Activated effector memory CD4-positive, alpha-beta T cell treated with Interleukin-2 at 50 U/mL for 16 hours (primary cell): ENCODE measurements at places on chromosomes 3 and 15.

DNA sequence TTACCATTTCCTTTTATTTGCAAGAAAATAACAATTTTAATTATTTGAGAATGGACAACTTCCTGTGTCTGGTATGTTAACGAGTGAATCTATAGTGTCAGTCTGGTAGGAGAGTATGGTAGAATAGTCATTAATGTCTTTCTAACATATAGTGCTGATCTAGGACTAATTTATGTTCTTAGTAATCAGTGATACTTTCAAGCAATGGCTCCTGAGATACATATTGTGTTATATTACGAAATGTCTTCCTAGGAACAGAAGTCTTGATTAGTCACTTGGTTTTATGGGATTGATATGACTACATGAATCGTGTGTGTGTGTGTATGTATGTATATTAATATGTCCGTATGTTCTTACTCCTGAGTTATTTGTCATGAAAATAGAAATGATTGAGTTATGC, 66.6 kb upstream of the PAQR5 start:
- DNase-seq: no peak

GRCh38 chr15:92693691-92694331, 38.2 kb upstream of the FAM174B start:
- no peak for DNase-seq

- no peak for DNase-seq
Observed at GRCh38 chr15:52294881-52295420, 653 bp downstream of the MYO5C start.

GRCh38 chr3:13564751-13565560, 16.0 kb downstream of the FBLN2 start:
- DNase-seq: no peak

- no peak for DNase-seq
Observed at GRCh38 chr15:67013696-67014095, 51.7 kb upstream of the SMAD3 start.

DNA sequence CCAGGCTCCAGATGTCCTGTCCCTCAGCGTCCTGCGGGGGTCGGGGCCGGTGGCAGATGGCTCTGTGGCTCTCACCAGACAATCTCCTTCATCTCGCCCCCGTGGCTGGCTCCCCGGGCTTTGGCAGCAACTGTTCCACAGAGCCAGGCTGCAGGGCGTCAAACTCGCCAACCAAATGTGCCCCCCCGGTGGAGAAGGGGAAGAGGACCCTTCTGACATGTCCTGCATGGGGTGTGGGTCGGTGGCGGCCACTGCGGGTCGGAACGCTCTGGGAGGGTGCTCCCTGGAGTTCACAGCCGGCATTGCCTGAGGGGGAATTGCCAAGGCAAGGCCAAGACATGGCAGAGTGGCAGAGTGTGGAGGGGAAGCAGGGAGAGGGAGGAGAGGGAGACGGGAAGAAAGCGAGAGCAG, 36.0 kb downstream of the BDH1 start:
- no peak for DNase-seq

- no peak for DNase-seq
Observed at GRCh38 chr3:141530415-141530768, 43.6 kb downstream of the RASA2 start.

GRCh38 chr15:85649372-85649771, 145.4 kb downstream of the KLHL25 start:
- DNase-seq: no peak

- peak; percentile 12 for DNase-seq
Observed at GRCh38 chr15:85044251-85044853, 62.7 kb downstream of the PDE8A start.

- no peak for DNase-seq
Observed at GRCh38 chr15:59406446-59406845, 31.5 kb upstream of the FAM81A start.

- no peak for DNase-seq
Observed at GRCh38 chr3:50078622-50079021, 10.1 kb upstream of the RBM5 start.

GRCh38 chr3:4736284-4736861, 242.9 kb upstream of the BHLHE40 start:
- DNase-seq: no peak

DNA sequence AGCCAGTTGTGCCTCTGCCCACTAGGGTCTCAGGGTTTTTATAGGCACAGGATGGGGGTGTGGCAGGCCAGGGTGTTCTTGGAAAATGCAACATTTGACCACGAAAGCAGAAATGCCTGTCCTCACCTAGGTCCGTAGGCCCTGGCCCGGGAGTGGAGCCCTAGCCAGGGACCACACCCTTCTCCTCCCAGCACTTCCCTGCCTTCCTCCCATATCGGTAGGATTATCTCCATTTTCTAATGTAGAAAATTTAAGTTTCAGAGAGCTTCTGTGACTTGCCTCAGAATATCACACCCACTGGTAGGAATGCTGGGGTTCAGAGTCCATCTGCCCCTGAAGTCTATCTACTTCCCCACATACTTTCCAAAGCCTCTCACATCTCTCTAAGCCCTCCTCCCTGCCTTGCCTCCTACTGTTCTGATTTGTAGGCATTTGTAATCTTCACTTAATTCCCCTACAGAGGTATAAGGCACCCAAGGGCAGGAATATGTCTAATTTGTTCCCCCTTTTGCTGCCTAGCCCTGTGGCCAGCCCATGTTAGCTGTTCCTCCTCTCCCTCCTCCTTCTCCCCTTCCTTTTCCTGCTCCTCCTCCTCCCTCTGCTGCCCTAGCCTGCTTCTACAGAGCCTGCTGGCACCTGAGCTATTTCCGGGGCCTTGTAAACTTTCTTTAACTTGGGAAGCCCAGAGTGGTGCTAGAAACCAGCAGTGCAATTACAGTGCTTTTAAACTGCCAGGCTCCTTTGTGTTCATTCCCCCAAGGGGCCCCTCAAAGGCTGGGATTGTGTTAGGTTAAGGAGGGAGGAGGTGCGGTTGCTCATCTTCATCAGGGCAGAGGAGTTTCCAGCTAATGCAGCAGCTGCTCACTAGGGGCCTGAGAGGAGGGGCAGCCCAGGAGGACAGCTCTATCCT, 71.1 kb downstream of the MRPL46 start:
- no peak for DNase-seq

DNA sequence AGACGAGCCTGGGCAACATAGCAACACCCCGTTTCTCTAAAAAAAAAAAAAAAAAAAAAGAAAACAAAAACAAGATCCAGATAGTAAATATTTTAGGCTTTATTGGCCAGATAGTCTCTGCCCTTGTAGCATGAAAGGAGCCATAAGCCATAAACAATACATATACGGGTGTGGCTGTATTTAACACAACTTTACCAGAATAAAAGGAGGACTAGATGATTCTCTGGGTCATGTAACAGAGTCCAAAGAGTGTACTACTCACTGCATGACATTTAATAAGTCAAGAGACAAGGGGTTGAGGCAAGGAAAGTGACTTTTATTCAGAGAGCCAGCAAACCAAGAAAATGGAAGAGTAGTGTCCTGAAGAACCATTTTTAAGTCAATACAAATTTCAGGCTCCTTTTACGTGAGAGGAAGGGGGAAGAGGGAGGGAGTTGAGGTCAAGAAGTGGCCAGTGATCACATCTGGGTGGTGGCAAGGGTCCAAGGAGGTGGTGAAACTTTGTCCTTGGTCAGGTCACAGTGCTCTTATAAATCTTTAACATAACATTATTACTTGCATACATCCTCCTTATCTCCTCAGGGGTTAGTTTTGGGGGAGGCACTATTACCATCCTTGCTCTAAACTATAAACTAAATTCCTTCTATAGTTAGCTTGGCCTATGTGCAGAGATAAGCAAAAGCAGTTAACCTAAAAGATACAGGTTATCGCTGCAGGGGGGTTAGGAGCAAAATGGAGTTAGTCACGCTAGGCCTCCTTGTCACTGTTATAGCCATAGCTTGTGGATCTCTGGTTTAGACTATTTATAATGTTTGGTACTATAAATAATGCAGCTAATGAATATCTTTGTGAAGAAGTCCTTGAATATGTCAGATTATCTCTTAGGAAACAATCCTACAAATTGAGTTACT, 46.1 kb downstream of the METTL6 start:
- DNase-seq: no peak

DNA sequence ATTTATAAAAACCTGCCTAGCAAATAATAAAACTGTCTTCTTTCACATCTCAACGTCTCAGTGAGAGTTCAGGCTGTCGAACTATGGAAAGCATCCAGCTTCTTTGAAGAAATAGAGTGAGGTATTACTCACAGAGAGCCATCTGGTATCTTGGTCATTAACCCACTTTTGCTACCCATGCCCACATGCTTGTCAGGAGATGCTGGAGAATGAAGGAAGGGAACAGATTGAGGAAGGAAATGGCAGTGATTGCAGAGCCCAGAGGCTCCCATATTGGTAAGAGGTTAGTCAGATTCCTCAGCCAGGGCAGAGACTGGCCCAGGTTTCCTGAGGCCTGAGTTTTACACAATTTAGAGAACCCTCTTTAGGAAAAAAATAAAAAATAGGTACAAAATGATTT, 119.1 kb downstream of the B3GALNT1 start:
- DNase-seq: no peak

- DNase-seq: no peak
Observed at GRCh38 chr3:4515916-4516579, 22.9 kb downstream of the ITPR1 start.

GRCh38 chr15:77446840-77447390, 26.2 kb downstream of the HMG20A start:
- DNase-seq: no peak

GRCh38 chr15:83516935-83517334, 69.8 kb downstream of the SH3GL3 start:
- no peak for DNase-seq

DNA sequence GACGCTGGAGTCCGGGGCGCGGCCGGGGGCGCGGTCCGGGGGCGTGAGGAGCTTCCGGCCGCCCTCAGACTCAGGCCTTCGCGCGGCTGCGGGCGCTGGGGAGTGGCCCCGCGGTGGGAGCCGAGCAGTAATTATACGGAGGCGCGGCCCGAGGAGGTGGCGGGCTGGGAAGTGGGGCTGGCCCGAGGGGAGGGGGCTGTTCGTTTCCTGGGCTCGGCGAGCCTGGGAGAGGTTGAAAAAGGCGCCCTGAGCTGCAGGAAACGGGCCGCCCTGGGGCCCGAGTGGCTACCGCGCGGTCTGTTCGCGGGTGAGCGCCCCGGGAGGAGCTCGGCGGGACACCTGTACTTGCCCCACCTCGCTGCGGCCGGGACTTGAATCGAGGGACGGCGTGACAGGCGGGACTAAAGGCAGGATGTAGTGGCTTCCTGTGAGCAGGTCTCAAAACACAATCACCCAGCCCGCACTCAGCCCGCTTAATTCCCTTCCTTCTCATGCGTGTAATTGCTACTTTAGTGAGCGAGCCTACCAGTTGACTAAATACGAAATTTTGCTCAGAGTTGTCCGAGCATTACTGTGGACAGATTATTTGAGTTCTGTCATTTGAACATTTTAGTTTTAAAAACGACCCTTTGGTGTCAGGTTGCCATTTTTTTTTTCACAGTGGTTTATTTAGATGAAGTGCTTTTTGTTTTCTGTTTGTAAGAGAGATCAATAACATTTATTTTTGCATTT, 860 bp downstream of the RASA2 start:
- peak; percentile 82 for DNase-seq

GRCh38 chr3:100335434-100335833, 877 bp downstream of the NIT2 start:
- DNase-seq: no peak

DNA sequence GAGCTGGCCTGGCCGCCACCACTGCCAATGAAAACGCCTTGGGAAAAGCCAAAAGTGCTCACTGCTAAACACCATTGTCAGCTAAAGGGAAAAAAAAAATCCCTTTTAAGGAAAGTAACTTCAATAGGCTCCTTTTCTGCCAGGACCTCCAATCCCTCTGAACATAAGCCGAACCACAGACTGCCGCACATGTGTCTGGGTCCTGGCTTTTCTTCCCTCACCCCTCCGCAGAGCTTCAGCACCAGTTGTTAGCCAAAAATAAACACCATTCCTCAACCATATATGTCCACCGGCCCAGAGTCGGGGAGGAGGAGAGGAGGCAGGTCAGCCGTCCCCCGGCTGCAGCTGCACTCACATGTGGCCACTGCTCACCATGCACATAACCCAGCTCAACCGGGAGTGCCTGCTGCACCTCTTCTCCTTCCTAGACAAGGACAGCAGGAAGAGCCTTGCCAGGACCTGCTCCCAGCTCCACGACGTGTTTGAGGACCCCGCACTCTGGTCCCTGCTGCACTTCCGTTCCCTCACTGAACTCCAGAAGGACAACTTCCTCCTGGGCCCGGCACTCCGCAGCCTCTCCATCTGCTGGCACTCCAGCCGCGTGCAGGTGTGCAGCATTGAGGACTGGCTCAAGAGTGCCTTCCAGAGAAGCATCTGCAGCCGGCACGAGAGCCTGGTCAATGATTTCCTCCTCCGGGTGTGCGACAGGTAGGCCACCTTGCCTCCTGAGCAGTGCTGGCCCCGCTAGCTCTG, at the start of gene FBXL22:
FBXL22 (plus strand) TSS at position 350 of the 753 bp plus-strand sequence; CDS start at position 356, 6 bp downstream.
- DNase-seq: no peak

- DNase-seq: no peak
Observed at GRCh38 chr3:128252083-128252482, 98.8 kb downstream of the EEFSEC start.

GRCh38 chr15:65408324-65409035, 14.3 kb downstream of the IGDCC4 start:
- no peak for DNase-seq

GRCh38 chr15:64379216-64379960, 1.9 kb downstream of the PCLAF start:
- no peak for DNase-seq

- no peak for DNase-seq
Observed at GRCh38 chr3:95586754-95587153, 1227.6 kb upstream of the EPHA6 start.

- DNase-seq: peak; percentile 32
Observed at GRCh38 chr3:63993653-63994079, 29.6 kb downstream of the PSMD6 start.

DNA sequence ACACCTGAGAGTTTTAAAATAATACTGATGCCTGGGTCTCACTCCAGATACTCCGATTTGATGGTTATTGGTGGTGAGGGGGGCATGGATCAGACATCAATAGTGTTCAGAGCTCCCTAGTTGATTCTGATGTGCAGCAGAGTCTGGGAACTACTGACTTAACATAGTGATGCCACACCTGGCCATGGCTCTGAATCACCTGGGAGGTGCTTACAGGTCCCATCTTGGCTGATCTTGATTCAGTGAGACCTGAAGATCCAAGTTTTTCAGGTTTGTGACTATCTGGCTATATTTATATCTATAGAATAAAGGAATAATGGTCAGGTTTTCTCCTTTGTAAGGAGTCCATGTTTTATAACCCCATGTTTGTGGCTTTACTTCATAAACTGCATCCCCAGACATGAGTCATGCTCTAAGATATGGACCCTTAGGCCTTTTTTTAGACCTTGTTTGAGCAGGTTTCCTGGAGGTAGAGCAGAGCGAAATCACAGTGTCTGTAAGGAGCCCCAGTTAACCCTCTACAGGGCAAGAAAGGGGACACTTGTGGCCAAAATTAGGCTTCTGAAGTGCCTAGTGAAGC, 101.4 kb downstream of the LARS2 start:
- DNase-seq: no peak
